ENCODE measurements at places on chromosomes 7 and 10.

DNA sequence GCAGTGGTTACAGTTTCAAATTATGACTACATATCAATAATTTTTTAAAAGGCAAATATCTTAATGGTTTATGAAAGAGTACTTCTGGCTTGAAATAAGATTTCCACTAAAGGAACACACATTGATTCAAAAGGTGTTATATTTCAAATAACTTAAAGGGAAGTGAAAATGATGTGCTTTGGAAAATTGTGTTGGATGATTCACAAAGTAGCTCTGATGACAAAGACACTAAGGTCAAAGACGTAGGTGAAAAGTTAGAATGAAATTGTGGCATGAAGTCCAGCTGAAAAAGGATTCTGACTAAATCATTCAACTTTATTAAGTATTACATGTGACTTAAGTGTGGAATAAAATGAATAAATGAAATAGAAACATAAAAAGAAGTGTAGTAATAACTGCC lies 20.8 kb upstream of the OR2A5 start:
- no peak for DNase-seq

- no peak for DNase-seq
Observed at GRCh38 chr10:86862786-86863483, 94.5 kb downstream of the MMRN2 start.

DNA sequence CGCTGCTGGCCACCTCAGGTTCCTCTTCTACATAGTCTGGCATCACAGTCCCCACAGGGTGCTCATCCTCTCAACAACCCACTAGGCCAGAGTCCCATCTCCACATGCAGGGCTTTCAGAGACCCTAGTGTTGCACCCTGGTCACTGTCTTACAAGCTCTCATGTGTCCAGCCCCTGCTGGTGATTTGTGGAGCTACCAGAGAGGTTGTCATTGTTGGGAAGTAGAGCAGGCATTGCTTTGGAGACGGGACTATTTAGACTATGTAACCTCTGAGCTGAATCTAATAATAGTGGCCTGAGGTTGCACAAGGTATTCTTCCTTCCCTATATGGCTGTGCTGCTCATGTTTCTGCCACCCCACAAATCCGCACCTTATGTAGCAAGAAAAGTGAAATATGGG lies 135.3 kb upstream of the VWC2 start:
- DNase-seq, result no peak

- DNase-seq, result no peak
Observed at GRCh38 chr7:50212016-50212325, 92.5 kb upstream of the IKZF1 start.

GRCh38 chr7:85125651-85126131 lies 61.2 kb downstream of the SEMA3D start:
- DNase-seq, result no peak

DNA sequence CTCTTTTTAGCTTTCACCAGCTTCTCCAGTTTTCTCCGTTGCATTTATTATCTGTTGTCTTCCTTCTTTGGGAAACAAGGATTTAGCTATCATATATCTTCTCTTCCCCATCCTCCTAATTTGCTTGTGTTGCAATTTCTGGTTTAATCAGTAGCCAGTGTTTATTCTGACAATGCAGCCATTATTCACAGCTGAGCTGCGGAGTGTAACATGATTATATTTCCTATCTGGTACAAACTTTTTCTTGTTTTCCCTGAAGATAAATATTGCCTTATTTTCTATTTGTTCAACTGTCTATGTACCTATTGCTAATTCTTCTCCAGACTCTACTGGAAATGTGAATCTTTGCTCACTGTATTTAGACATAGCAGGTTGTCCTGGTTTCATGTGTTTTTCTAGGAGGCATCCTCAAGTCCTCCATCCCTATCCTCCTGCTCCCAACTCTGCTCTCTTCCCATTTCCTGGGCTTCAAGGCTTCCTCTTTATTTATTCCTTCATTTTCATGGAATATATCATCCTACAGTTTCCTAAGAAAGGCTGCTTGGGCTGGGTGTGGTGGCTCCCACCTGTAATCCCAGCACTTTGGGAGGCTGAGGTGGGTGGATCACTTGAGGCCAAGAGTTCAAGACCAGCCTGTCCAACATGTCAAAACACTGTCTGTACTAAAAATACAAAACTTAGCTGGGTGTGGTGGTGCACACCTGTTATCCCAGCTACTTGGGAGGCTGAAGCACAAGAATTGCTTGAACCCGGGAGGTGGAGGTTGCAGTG lies 72.4 kb upstream of the KDM7A start:
- no peak for DNase-seq

GRCh38 chr10:48608976-48609375 lies 4.1 kb upstream of the ARHGAP22 start:
- DNase-seq, result no peak

GRCh38 chr7:44291733-44292419 lies 33.5 kb downstream of the CAMK2B start:
- no peak for DNase-seq

- DNase-seq, result no peak
Observed at GRCh38 chr7:88760136-88760515, 626 bp downstream of the ZNF804B start.

DNA sequence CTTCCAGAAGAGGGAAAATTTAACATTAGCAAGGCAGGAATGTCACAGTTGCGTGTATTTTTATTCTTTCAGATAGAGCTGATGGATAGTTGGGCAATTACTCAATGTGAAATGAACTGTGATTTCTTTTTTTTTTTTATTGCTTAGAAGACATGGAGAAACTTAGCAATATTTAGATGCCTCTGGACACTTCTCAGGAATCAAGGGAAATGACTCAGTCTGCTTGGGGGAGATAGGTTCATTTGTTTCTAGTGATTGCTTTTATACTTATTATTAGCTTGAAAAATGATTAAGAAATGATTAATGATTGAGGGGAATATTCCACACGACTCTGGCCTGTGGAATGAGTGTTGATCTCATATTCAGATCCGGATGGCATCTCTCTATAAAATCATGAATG lies 33.1 kb upstream of the TBX20 start:
- peak; percentile 15 for DNase-seq

- peak; percentile 95 for DNase-seq
Observed at GRCh38 chr7:13981070-13981469, 8.4 kb downstream of the ETV1 start.

GRCh38 chr10:8677642-8678041 lies 623.2 kb downstream of the GATA3 start:
- no peak for DNase-seq

DNA sequence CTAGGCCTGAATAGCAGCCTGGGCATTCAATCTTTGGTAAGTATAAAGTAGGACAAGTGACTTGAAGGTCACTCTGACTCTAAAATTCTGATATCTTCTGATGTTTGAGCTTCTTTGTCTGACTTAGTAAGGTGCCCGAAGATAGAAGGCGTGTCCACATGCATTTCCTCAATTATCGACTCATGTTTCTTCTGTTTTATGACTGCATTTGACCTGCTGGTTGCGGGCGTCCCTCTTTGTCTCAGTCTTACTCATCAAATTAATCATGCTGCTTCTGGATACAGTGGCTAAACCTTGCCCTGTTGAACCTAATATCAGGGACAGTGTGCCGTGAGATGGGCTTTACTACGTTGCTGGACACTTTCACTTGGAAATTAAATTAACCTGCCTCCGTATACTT lies 534.1 kb downstream of the SDK1 start:
- peak; percentile 51 for DNase-seq

GRCh38 chr7:86914551-86914950 lies 144.9 kb downstream of the ELAPOR2 start:
- DNase-seq, result peak; percentile 32

GRCh38 chr7:13979671-13980435 lies 9.6 kb downstream of the ETV1 start:
- peak; percentile 63 for DNase-seq

- no peak for DNase-seq
Observed at GRCh38 chr7:31123321-31123720, 71.2 kb downstream of the ADCYAP1R1 start.

DNA sequence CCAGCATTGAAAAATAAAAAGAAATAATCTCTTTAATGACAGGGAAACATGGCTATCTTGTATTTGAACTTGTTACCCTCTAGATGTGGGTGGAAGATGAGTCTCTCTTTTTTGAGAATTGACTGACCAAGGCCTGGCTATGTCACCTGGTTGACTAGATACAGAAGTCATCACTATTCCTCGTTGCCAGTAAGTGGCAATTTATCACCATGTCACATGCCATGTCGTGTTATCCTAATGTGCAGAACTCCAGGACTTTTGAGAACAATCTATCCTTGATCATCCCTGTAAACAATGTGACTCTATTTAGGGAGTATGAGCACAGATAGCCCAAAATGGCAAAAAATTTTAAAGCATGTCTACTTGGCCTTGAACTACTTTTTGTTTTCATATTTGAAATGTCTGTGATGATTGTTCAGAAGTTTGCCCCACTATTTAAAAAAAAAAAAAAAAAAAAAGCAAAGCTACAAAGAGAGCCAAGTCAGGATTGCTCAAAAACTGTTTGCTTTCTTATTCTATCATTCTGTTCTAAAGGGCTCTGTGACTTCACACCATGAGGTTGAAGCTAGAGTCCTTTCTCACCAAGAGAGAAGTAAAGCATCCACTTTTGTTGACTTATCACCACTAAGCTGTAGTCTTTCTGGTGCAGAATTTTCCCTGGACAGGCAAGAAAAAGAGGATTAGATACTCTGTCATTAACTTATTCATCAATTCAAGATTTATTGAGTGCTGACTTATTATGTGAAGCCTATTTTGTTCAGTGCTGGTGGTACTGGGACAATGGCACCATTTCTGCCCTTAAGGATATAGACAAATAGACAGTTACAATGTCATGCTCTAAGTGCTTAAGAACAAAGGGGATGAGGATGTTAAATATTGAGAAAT lies 10.4 kb upstream of the WIPF3 start:
- DNase-seq, result no peak

- DNase-seq, result no peak
Observed at GRCh38 chr7:45882465-45882810, 5.8 kb upstream of the IGFBP1 start.

- DNase-seq, result peak; percentile 67
Observed at GRCh38 chr7:1368682-1369571, 90.3 kb downstream of the MICALL2 start.

DNA sequence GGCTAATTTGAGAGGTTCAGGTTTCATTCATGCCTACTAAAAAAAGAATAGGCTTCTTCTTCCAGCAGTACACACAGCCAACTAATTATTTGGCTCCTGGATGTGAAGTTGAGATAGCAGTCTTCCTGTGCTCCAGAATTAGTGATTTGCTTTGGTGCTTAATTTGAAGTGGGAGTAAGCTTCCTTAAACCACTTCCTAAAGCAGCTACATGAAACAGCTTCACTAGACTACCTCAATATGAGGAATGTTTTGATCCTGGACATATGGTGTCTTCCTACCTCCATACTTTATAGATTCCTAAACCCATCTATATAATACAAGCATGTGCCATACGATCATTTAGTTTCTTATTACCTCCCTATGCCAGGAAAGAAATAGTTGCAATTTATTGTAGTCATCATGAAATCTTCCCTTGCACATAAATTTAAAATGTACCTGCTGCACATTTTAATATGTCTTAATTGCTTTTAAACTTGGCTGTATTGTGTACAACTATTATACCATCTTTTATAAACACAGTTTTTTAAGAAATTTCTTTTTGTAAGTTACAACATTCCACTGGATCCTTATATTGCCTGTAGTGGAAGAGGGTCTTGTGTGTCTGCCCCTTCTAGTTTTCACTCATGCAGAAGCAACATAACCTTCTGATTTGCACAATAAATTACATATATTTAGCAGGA lies 8.6 kb downstream of the VIM start:
- peak; percentile 24 for DNase-seq

DNA sequence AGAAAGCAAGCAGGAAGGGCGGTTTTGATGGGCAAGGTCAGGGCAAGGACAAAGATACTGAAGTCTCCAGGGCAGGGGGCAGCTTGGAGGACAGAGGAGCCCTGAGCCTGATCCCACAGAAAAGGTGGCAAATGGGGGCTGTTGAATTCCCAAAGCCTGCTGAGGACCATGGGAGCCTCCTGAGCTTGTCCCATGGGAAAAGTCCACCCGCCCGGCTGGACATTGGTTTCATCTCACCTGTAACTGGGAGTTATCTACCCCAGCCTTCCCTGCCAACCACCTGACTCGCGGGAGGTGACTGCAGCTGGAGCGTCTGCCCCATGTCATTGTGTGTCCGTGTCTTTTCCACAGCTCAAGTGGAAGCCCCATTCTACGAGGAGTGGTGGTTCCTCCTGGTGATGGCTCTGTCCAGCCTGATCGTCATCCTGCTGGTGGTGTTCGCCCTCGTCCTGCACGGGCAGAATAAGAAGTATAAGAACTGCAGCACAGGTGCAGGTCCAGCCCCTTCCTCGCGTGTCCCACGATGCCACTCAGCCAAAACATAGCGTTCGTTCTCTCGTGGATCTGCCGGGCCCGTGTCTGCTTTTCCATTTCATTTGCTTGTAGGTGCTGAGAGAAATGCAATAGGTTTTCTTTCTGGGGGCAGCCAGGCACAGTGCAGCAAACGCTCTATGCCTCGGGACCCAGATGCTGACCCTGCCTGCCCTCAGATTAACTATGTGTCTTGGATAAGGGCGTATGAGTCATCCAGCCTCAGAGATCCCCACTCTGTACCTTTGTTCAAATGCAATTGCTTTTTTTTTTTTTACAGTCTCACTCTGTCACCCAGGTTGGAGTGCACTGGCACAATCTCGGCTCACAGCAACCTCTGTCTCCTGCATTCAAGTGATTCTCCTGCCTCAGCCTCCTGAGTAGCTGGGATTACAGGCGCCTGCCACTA lies 444.5 kb upstream of the FOXK1 start:
- no peak for DNase-seq

GRCh38 chr7:84250452-84250851 lies 55.9 kb upstream of the SEMA3A start:
- no peak for DNase-seq

DNA sequence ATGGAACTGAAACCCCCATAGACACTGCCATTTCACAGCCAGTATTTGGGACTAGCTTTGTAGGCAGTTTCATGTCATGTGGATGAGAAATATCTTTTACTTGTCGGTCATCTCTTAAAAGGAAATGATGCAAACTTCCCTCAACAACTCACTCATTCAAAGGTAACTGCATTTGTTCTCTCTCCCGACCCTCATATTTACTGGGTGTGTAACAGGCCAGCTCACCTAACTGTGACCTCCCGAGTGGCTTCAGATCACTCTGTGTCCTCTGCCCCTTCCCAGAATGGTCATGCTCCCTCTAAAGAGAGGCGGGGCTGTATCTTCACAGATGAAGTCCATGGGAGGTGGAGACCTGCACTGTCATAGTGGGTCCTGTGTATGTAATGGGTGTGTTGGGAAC lies 14.7 kb downstream of the LRRC18 start:
- no peak for DNase-seq
